ENCODE measurements at places on chromosomes 11 and 22.

- DNase-seq: no peak
Observed at GRCh38 chr11:13784441-13784840, 116.0 kb downstream of the FAR1 start.

GRCh38 chr22:49951986-49952896 is 8.3 kb upstream of the PIM3 start:
- peak; percentile 39 for DNase-seq

DNA sequence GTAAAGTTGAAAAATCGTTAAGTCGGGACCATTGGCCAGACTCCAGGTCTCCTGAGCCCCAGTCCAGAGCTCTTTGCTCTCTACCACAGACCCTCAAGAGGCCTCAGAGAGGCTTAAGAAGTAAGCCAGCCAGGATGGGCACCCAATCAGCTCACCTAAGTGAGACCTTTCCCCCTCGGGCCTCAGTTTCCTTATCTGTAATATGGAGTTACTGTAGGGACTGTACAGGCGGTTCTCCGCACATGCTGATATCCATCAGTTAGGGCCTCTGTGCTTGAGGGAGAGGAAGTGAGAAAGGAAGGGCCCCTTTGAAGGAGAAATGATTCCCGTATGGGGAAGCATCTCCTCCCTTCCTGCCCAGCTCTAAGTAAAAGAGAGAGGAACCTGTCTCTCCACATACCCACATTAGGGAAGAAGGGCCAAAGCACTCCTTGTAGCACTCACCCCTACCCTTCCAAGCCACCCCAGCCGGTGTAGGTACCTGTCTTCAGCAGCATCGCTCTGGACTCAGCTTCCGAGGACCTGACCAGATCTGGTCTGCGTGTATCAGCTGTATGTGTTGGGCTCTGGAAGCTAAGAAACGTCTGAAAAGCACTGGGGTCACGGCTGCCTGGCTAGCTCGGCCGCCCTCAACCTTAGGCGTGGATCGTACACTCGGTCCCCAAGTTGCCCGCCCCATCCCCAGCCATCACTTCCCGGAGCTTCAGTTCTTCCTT is 653 bp downstream of the NAGA start:
- DNase-seq: no peak

DNA sequence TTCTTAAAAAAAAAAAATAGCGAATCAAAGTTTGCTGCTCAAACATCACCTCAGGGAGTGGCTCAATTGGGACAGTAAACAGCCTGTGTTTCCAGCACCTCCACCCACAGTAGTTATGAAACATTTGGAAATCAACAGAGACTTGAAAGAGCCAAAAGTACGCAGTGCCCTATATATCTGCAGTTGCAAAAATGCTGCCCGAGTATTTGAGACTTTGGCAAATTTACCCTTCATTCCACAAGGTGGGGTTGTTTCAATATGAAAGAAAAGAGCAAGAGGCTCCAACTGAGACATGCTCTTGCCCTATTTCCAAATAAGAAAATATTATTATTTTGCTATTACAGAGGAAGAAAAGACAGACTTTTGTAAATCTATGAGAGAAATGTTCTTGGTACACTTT is 851.1 kb upstream of the RAG2 start:
- DNase-seq: no peak

GRCh38 chr11:22792497-22792896 is 37.1 kb downstream of the SVIP start:
- DNase-seq: peak; percentile 92

GRCh38 chr22:37714634-37715033 is 17.8 kb downstream of the TRIOBP start:
- DNase-seq: no peak

DNA sequence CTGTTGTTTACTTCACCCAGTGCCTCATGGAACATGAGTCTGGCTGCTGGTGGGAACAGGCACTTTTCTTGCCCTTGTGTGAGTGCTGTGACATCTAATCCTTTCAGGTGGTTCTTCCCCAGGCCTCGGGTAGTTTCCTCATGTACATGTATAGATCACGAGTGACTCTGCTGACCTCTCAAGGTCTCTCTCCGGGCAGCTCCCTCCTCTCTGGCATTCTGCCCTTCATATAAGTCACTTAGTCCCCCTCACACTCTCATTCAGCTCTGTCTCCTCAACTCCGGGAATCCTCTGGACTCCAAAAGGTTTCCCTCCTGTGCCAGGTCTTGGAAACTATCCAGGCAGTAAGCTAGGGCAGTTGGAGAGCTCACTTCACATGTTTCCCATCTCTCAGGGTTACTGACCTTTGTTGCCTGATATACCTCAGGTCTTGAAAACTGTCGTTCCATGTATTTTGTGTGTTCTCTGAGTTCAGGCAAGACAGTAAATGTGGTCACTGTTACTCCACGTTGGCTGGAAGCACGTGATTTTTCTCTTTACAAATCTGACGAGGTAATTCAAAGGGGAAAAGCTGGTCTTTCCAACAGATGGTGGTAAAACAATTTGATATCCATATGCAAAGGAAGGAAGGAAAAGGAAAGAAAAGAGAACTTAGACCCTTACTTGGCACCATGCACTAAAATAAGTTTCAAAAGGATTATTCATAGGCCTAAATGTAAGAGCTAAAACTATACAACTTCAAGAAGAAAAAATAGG is 40.5 kb upstream of the PITPNB start:
- DNase-seq: peak; percentile 88

- DNase-seq: no peak
Observed at GRCh38 chr11:111105566-111105965, 140.0 kb upstream of the POU2AF2 start.

DNA sequence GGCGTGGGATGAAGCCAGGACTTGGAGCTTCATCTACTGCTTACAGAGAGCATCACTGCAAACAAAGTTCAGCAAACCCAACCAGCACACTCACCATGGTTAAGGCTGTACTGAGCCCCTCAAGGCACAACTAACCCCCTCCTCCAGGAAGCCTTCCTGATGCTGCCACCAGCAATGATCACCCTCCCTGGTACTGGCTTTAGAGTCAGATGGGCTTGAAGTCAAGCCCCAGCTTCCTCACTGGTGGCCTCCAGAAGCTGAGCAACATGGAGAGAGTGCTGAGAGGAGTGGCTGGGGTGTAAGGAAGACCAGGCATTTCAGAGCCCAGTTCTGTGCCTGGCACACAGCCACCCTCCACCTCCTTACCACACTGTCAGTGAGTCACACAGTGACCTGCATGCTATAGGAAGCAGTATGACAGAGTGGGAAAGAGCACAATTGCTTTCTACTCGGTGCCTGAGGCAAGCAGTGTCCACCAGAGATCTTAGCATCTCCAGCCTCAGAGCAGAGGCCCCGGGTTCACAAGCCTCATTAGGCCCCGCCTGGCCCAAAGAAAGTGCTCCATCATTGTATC is 24.7 kb upstream of the BAIAP2L2 start:
- DNase-seq: peak; percentile 54

GRCh38 chr22:23908587-23909205 is 14.5 kb downstream of the MIF start:
- no peak for DNase-seq

- DNase-seq: no peak
Observed at GRCh38 chr11:60208146-60208895, 25.4 kb upstream of the MS4A6A start.

DNA sequence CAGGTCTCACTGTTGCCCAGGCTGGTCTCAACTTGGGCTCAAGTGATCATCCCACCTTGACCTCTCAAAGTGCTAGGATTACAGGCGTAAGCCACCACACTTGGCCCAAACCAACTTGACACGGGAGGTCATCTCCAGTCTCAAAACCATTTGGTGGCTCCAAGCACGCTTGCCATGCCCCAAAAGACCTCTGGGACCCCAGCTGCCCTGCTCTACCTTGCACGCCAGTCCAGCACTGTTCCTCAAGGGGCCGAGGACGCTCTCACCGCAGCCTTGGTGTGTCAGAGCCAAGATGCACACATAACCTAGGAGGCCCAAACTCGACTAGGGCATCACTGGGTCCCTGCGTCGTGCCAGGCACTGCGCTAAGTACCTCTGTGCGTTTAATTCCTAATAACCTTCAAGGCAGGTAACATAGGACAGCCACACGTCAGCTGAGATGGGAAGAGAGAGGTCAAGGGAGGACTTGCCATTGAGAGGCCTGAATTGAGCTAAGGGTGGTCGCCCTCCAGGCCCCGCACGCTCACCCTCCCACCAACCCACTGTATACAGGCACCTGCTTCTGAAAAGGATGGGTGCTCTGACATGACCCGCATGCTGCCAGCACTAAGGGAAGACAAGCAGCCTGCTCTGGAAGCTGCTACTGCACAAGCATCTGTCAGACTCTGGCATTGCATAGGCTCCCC is 4.6 kb upstream of the GAS2L1 start:
- DNase-seq: no peak

DNA sequence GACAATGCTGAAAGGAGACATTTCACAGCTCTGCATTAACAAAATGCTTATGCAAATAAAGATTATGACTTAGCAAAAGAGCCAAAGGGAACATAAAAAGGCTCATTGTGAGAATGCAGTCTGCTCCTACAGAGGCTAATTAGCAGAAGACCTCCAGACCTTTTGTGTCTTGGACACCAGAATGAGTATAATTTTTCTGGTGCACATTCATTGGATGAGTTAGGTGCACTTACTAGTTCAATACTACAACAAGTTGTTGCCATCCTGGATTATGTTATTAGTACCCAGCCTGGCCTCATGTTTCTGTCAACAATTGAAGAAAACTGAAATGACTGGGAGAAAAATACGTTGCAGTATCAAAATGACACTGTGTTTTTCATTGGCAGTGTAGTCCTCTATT is 613.2 kb upstream of the CHORDC1 start:
- DNase-seq: no peak

DNA sequence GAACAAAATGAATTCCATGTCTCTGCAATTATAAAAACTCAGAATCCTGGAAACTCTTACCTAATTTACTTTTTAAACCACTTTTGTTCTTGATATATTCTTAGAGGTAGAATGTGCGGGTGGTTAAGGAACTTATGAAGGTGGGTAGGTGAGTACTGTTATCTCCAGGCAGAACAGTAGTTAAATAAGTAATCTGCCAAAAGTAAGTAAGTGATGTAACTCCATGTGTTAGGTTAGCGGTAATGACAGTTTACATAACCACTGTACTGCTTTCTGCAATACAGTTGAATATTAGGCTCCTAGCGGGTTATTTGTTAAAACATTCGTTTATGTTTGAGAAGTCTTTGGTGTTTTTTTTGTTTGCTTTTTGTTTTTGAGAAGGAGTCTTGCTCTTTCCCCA is 7.1 kb downstream of the LARGE1 start:
- no peak for DNase-seq

- DNase-seq: no peak
Observed at GRCh38 chr11:27514558-27514957, 8.0 kb upstream of the LIN7C start.

DNA sequence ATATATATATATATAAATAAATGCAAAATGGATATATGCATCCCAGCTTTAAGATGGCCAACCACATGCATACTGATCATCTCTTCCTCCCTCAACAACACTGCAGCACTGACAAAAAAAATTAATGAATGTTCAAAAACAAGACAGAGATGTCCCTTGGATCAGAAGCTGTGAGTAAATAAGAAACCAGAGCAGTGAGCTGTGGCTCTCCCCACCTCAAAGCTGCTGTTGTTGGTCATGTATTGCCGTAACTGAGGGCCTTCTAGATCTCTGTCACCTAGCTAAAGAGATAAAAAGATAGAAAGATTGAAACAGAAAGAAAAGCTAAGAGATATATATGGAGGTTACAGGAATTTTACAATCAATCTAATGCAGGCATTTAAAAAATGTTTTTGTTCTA is 15.5 kb upstream of the TMEM135 start:
- no peak for DNase-seq

DNA sequence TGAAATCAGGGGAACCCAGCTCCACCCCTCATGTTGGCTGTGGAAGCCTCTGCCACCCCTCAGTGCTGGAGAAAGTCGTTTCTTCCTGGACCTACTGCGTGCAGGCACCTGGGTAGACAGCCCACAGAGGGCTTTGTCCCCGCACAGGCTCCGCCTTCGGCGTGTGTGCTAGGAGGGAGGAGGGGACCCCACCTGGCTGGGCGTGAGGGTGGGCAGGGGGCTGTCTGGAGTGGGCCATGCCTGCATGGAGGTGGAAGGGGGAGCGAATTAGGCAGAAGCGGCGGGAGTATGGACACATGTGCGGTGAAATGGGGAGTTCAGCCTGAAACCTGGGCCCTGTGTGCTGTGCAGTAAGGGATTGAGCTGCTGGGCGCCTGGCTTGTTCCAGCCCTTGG is 49.3 kb downstream of the FBLN1 start:
- DNase-seq: no peak

DNA sequence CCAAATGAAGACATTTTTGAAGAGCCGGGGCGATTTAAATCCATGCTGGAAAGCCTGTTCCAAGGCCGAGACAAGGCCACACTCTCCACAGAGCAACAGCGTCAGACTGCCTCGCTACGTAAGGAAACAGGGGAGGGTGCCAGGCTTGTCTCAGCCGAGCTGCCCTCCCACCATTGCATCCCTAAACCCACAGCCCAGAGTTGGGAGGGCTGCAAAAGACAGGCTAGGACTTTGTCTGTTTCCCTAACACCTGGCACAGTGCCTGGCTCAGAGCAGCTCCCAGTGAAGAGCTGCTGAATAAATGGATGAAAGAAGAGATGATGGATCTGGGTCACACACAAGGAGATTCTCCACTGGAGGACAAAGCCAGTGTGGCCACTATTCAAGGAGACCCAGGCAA is 51.3 kb upstream of the SCUBE2 start:
- DNase-seq: no peak

- DNase-seq: no peak
Observed at GRCh38 chr11:75078233-75078632, 18.4 kb downstream of the OR2AT4 start.

GRCh38 chr22:33006220-33006954 is 51.8 kb downstream of the SYN3 start:
- DNase-seq: no peak

- no peak for DNase-seq
Observed at GRCh38 chr22:37843741-37844089, 419 bp downstream of the ANKRD54 start.

- peak; percentile 57 for DNase-seq
Observed at GRCh38 chr22:39117585-39118191, 20.6 kb downstream of the APOBEC3H start.

- DNase-seq: no peak
Observed at GRCh38 chr22:37165940-37166674, 16.4 kb upstream of the IL2RB start.

- no peak for DNase-seq
Observed at GRCh38 chr11:111699579-111700156, 66.5 kb downstream of the PPP2R1B start.

DNA sequence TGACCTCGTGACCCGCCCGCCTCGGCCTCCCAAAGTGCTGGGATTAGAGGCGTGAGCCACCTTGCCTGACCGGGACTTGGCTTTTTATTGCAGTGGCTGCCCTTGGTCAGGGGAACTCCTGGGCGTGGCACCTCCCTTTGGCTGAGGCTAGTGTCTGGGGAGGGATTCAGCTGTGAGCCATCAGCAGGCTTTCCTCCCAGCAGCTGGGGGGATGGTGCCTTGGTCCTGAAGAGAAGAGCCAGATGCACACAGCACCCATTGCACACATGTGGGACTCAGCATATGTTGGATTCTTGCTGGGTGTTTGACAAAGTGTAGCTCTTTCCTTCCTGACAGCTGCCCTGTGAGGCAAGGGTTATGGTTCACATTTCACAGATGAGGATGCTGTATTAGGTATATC is 8.4 kb downstream of the CYTH4 start:
- DNase-seq: no peak
